ENCODE measurements at places on chromosomes 2 and 18. TPM values are rescaled to one million over a fixed set of nuclear protein-coding genes. Genes with fewer than 3 reads are reported as not detected.

FKBP7 gene
- 16.2 TPM for total RNA-seq

- DNase-seq = no peak
Measured at GRCh38 chr2:44949329-44950151, 8.0 kb downstream of the SIX3 start.

DNA sequence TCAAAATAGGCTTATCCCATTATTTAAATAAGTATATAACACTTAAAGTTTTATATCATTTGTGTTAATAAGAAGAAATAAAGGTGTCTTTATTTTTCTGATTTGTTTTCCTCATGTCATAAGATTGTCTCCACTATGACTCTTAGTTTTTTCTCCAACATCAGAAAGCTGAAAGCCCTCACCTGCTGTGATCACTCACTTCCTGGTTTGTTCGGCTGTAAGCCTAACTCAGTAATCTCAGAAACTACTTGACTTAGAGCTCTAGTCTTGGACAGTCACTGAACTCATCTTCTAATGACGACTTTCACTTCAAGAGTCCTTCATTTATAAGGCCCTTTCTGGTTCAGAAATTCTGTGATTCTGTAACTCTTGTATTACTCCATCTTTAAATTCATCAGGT, 311.0 kb downstream of the ZEB2 start:
- DNase-seq = no peak

ILKAP gene
- total RNA-seq = 28.9 TPM

- DNase-seq = no peak
Measured at GRCh38 chr2:200383380-200384110, 77.1 kb downstream of the SPATS2L start.

MAPK4 gene
- 0.36 TPM for total RNA-seq

POTEI gene
- total RNA-seq = not detected

GRCh38 chr18:49081511-49082155, 130.9 kb upstream of the SMAD7 start:
- DNase-seq = no peak

DNA sequence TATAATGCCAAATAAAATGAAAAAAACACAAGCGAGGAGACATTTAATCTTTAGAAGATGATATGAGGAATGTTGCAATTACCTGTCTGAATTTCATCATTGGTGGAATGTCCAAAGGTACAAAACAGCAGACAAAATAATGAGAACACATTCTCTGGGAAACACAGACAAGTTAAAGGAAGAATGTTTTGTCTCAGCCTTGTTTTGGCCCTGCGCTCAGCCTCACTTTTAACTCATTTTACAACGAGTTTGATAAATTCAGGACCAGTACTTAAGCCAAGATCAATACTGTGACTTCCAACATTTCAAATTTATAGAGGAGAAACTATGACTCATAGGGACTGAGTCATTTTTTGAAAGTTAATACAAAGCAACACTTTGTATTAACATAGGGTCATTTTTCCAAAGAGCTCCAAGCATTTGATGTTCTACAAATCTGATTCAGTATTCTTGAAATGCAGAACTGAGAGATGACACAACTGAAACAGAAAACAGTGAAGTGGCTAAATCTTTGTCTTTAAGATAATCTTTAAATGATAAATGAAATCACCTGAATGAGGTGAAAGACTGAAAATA, 833.2 kb upstream of the CHAC2 start:
- DNase-seq = peak; percentile 31

- no peak for DNase-seq
Measured at GRCh38 chr2:187134306-187134705, 285.3 kb upstream of the ZSWIM2 start.

DNA sequence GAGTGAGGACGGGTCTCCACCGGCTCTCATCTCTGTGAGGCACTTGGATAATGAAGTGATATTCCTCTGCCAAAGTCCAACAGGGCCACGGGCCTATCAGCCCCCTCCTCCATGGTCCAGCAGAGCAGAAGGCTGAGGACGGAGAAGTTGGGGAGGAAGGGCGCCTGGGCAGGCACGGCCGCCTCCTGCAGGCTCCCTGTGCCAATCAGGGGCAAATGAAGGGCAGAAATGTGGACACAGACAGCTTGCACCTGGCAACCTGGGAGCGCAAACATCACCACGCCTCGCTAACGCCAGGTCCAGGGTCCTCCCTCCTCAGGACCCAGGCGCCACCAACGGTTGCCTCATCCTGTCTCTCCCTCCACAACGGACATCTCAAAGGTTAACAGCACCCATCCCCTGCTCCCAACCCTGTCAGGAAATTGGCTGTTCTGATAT, 24.3 kb downstream of the SMAD7 start:
- no peak for DNase-seq

DNA sequence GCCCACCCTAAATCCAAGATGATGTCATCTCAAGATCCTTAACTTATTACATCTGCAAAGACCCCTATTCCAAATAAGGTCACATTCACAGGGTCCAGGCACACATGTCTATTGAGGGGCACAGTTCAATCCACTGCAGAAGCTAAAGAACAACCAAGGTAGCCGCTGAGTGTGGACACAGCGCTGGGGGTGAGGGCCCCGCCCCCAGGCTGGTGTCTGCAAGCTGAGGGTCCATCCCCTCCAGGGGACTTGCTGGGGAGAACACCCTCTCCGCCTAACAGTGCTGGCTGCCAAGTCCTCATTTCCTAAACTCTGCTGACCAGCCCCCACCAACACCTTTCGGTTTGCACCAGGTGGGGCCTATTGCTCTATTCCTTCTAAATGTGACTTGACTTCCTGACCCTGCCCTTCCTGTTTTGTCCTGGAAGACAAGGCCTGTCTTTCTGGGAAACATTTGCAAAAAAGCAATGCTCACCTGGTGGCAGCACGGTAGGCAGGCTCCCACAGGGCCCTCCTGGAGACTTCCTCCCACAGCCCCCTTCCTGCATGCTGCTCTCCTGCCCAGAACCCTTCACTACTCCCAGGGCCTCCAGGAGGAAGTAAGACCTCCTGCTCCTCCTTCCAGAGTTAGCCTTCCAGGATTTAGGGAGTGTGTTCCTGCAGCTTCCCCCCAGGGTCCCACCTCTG, 24.4 kb upstream of the TEX44 start:
- DNase-seq = no peak

DNA sequence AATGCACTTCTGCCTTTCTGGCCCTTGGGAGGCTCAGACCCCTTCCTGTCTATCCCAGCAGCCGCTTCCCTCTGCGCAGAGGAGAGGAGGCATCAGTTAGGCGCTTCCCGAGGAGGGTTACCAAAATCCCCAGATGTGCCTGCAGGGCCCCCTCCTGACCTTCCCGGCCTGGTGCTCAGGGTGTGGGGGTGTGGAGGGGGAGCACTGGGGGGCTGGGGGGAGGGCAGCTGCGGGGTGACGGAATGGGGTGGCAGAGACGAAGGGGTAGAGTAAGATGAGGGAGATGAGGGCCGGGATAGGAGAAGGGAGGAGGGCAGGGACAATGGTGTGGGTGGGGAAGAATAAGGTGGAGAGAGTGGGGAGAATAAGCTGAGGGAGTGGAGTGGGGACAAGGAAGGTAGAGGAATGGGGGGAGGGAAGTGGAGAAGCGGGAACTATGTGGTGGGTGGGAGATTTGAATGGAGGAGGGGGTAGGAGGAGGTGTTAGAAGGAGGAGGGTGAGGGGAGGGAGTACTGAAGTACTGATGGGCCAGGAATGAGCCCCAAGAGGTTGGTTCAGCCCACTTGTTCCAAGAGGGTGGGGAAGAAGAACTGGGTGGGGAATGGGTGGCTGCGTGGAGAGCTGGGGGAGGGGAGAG, 6.5 kb upstream of the ZAP70 start:
- DNase-seq = no peak

- no peak for DNase-seq
Measured at GRCh38 chr2:11708106-11708505, 38.1 kb upstream of the NTSR2 start.

GRCh38 chr2:241036964-241037421, 38.6 kb downstream of the SNED1 start:
- no peak for DNase-seq

ATG16L1 gene
- 29.4 TPM for total RNA-seq

ATP6V1C2 gene
- not detected for total RNA-seq

DNA sequence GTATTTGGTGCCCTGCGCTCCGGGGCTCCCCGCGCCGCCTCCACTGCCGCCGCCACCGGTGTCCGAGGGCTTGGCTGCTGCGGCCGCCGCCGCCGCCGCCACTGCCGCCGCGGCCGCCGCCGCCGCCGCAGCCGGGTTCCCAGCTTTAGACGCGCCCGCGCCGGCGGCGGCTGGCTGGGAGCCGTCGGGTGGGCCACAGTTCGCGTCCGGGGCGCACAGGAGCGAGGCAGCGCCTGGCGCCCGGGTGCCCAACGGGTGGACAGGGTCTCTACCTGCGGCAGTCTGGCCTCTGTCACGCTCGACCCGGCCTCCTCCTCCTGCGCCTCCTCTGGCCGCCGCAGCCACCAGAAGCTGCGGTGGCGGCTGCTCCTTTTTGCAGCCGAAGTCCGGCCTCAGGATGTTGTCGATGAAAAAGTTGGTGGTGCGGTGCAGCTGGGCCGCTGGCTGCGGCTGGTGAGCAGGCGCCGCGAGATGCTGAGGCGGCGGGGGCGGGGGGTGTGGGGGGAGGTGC, 951 bp downstream of the EN1 start:
- DNase-seq = no peak

- DNase-seq = no peak
Measured at GRCh38 chr2:20478961-20479360, 32.1 kb downstream of the RHOB start.

- DNase-seq = no peak
Measured at GRCh38 chr2:58918141-58918540, 677.0 kb upstream of the FANCL start.

ZNF2 gene
- 2.0 TPM for total RNA-seq

CENPA gene
- 24.4 TPM for total RNA-seq

DNA sequence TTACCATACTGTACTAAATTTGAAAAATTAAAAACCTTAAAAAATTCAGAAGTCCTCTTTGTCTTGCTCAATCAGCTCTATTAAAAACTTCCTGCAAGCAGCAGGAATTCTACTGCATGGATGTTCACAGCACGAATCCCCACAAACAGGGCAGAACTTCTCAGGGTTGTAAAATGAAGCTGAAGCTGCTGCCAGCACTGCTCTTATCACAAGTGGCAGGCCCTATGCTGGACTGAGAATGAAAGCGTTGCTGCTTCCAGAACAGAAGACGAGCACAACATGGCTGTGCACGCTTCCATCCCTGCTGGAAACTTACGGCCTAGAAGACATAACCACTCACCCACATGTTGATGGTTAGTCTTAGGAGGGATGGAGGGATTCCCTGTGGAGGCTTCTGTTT, 134.0 kb downstream of the RAB3GAP1 start:
- DNase-seq = no peak

DSC2 gene
- total RNA-seq = 12.2 TPM

GRCh38 chr2:144493027-144493809, 26.7 kb downstream of the ZEB2 start:
- no peak for DNase-seq

DNA sequence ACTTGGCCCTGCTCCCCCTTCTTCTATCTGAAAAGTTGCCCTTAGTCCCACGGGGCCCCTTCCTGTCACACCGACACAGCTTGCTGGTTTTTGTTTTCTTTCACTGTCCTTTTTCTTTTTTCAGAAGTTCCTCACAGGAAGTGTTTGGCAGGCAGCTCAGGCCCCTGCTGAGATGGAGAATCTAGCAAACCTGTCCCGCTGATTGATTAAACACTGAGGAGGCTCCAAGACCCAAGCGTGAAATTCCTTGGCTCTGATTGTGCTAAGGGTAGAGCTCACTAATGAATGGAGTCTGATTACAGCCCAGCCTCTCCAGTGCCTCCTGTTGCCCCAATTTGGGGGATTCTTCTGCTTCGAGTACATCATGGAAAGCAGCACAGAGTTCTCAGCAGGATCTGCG, 365.9 kb upstream of the MEX3C start:
- DNase-seq = no peak

- DNase-seq = peak; percentile 48
Measured at GRCh38 chr2:172673056-172673683, 62.5 kb upstream of the RAPGEF4 start.

DNA sequence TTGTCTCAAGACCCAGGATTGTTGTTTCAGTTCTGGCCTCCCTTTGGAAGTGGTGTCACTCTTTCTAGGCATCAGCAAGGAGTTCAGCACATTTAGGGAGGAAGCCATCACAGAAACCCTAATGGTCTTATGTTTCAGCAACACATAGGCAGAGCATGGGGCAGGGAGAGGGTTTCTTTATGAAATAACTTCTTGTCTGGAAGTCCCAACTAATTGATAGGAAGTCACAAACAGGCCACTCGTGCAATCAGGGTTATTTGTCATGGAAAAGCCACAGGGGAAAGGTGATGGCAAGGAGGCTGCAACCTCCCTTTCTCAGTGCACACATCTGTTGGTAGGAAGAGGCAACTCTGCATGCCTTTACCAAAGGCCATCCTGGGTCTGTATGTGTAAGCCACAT, 103.0 kb downstream of the BCL11A start:
- no peak for DNase-seq

TCF7L1 gene
- 1.1 TPM for total RNA-seq

CRYBA2 gene
- total RNA-seq = not detected

- DNase-seq = no peak
Measured at GRCh38 chr2:173521450-173522192, 166.9 kb downstream of the CDCA7 start.

- no peak for DNase-seq
Measured at GRCh38 chr2:201996006-201996405, 37.6 kb upstream of the FZD7 start.

Measured in epithelial cell of proximal tubule (primary cell).